ENCODE measurements at places on chromosomes 16 and 17.

DNA sequence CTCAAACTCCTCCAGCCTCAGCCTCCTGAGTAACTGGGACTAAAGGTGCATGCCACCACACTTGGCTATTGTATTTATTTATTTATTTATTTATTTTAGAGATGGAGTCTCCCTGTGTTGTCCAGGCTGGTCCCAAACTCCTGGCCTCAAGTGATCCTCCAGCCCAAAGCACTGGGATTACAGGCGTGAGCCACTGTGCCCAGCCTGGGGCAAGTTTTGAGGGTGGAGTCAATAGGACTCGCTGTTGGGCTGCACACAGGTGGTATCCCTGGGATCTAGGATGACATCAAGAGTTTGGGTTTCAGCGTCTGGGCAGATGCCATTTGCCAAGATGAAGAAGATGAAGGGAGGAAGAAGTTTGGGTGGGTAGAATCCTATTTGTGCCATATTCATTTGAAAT, 213.9 kb downstream of the GSG1L start:
- DNase-seq: no peak

GRCh38 chr17:35368081-35368830, 5.2 kb downstream of the SLFN11 start:
- peak; percentile 31 for DNase-seq

GRCh38 chr16:14449334-14449733, 180.7 kb downstream of the PARN start:
- no peak for DNase-seq

- no peak for DNase-seq
Measured at GRCh38 chr16:73066331-73066926, 18.5 kb upstream of the ZFHX3 start.

DNA sequence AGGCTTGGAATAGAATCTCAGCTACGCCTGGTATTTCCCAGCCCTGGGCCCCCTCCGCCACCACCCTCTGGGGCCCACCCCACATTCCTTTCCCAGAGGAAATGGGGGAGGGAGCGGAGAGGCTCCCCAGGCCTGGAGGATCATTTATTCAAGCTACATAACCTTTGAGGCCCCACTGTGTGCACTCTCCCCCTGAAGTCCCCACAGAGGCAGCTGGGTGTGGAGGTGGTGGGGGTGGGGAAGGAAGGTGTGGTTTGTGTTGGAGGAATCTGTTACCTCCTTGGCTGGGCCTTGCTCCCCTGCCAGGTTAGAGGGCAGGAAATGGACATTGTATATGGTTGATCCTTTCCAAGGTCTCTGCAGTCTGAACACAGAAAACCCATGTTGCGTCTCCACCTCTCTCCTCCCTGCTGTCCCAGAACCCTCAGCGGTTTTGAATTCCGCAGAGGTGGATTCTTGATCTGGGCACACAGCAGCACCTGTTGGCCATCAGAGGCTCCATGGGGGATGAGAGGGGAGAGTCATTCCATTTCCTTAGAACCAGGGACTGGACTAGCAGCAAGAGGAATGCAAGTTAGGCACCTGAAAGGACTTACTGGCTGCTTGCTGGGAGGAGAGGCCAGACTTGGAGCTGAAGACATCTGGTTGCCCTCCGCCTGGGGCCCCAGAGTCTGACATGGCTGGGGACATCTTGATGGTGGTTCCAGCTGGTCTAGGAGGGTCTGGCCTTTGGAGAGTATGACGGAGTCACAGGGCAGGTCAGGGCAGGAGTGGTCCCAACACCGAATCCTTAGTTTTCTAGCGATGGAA, 23.0 kb downstream of the ARHGAP23 start:
- DNase-seq: peak; percentile 84

- DNase-seq: no peak
Measured at GRCh38 chr17:21354796-21355385, 21.3 kb upstream of the KCNJ12 start.

- DNase-seq: no peak
Measured at GRCh38 chr16:9602189-9602588, 510.7 kb downstream of the HAPSTR1 start.

GRCh38 chr16:67389911-67390815, 3.1 kb downstream of the TPPP3 start:
- DNase-seq: no peak

GRCh38 chr17:14845591-14846281, 419.4 kb downstream of the PMP22 start:
- peak; percentile 56 for DNase-seq

- DNase-seq: no peak
Measured at GRCh38 chr16:53100889-53101288, 46.1 kb downstream of the CHD9 start.

- DNase-seq: no peak
Measured at GRCh38 chr17:2450016-2450650, 49.3 kb upstream of the MNT start.

GRCh38 chr16:74462361-74462760, 41.1 kb upstream of the CLEC18B start:
- no peak for DNase-seq

- peak; percentile 71 for DNase-seq
Measured at GRCh38 chr16:25063865-25064264, 47.7 kb upstream of the LCMT1 start.

DNA sequence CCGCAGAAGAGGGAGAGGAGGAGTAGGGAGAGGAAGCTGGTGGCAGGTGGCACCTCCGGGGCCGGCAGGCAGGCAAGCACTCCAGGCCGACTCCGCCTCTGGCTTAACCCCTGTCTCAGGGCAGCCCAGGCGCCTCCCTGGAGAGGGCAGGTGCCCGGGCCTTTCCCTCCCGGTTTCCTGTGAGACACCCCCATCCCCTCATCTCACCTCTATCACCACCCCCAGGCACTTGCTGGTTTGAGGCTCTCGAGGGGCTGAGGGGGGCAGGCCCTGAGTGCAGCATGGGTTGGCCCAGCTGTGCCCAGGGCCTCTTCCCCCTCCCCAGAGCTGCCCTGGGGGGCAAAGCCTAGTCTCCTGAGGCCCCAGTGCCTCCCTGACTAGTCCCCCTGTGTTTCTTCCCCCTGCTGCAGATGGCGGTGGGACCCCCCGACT, 6.0 kb downstream of the DOC2A start:
- DNase-seq: no peak

Measured in foreskin fibroblast (primary cell).